T-helper 17 cell (primary cell): ENCODE measurements at places on chromosomes 7 and 10.

DNA sequence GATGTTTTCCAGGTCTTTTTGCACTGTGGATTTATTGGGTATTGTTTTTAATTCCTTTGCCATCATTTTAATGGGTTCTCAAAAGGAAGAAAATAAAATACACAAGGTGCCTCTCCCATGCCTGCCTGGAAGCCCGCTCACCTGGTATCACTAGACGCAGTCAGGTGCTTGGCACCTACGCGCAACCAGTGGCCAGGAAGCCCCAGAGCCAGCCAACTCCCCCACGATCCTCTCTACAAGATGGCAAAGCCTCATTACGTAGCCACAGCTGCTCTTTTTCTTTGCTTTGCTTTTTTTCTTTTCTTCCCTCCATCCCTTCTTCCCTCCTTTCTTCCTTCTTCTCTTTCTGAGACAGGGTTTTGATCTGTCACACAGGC, 34.3 kb downstream of the BAIAP2L1 start:
- DNase-seq: no peak

GRCh38 chr7:33950047-33950714, 44.8 kb downstream of the BMPER start:
- no peak for DNase-seq

GRCh38 chr10:81704596-81704995, 170.4 kb upstream of the NRG3 start:
- no peak for DNase-seq

GRCh38 chr10:66843396-66843795, 82.4 kb upstream of the LRRTM3 start:
- DNase-seq: no peak

DNA sequence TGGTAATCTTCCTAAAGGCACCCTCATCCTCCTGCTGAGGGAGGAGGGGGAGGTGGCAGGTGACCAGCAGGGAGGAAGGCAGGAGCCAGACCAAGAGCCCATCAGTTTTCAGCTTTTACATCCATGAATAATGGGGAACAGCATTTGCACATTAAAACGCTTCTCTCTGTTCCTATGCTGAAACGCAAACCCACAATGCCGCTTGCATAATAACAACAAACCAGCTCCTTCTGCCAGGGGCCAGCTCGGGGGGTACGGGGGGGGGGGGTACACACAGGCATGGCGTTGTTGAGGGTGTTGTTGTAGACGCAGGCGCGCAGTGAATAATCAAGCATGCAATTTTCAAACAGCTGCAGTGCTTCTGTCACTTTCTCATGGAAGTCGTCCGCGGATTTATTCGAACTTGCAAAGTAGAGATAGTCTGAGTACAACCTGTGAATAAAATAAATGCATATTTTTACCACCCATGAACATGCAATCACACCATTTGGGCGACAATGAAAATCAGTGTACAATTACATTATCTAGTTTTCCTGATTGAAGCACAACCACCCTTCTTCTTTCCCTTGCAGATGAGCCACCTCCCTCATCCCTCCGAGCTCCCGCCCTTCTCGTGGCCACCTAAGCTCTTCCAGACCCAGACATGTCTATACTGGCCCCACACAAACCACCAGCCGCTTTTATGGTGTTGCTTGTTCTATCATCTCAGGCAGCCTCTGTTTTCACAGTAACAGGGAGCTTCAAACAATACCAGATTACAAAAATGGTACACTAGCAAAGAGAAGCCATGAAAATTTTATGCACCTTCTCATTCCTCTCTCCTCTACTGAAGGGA, 72.2 kb downstream of the CHST15 start:
- DNase-seq: no peak

DNA sequence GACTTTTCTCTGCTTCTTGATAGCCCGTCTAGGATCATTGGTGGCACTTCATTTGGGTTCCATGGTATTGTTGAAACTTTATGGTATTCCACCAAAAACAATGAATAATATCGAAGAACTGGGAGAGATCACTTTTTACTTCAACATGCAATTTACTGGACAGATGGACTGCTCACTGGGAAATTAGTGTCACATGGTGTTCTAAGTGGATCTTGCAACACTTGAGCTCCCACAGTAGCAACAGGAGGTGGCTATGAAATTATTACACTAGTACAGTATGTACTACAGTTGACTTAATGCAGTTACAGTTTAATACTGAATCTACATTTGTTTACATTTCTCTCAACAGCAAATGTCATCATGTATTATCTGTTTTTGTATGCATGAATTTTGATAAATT, 997.3 kb downstream of the REEP3 start:
- DNase-seq: no peak

DNA sequence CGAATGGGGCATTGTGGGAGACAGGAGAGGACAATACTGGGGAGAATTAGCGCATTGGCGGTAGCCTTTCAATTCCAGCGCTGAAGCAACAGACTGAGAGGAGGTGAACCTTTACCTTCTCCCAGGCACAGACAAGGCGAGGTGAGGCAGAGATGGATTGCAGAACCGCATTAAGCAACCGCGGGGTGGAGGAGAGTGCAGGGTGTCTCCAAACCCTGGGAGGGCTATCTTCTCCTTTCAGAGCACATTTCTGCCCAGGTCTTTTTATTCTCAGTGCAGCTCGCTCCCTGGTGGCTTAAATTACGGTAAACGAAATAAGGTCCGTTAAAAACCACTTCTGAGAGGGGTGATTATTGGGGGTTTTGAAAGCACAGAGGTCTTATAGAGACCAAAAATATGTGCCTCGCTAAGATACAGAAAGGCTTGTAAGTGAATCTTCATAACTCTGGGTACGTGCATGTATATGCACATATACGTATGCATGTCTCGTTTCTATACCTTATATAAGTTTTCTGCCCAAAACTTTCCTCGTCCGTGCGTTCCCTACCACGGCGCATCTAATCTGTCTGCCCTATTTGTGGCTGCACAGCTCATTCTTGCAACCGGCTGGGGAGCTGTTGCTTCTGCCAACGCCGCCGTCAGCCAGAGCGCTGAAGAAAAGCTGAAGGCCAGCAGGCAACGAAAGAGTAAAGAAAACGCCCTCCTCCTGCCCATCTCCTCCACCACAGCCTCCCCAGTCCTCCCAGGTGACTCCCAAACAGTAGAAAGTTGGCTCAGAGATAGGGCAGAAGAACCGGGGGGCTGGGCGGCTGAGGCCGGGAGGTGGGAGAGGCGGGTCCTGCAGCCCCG, 895 bp upstream of the ZNF804B start:
- DNase-seq: no peak

GRCh38 chr10:104045151-104046089, 40.3 kb downstream of the COL17A1 start:
- no peak for DNase-seq

DNA sequence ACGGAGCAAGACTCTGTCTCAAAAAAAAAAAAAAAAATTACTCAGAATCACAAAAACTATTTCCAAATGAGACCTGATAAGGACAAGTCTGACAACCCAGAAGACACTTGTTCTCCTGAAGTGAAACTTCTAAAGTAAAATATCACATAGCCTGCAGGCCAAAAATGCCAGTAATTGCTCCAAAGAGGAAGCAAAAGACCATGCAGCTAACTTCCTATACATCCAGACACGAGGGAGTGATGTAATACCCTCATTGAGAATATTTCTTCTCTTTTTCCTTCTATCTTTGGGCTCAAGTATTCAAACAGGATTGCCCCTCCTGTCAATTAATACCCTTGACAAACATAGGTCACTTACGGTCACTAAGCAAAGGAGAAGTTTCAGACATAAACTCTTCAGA, 31.2 kb downstream of the ARMH3 start:
- no peak for DNase-seq
